Stimulated activated CD8-positive, alpha-beta memory T cell treated with anti-CD3 and anti-CD28 coated beads, Interleukin-7, amount 100 ng/mL, for 1 hour (primary cell): ENCODE measurements at places on chromosomes 2 and 18.

GRCh38 chr18:11035814-11036495 lies 113.4 kb downstream of the PIEZO2 start:
- DNase-seq = no peak

GRCh38 chr18:11392292-11392691 lies 217.1 kb upstream of the SLC35G4 start:
- DNase-seq = no peak

- DNase-seq = no peak
Observed at GRCh38 chr18:3130344-3130743, 89.4 kb downstream of the MYOM1 start.

GRCh38 chr18:58934933-58935577 lies 70.4 kb downstream of the ZNF532 start:
- no peak for DNase-seq

- DNase-seq = no peak
Observed at GRCh38 chr2:178420463-178420999, 30.4 kb downstream of the PRKRA start.

DNA sequence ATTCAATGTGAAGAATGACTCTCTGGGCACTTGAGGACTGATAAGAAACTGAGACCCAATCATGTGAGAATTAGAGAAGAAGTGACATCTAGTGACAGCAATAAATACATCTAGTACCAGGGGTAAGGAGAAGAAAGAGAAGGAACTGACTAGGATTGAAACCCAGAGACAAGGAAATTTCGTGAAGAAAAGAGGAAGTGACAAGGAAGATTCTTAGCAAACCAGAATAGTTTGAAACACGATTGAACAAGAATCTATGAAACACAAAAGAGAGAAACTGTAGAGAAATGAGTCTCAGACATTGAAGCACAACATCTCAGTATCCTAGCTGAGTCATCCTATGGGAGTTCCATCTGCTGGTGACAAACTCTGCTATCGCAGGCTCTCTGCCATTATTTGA lies 571.9 kb upstream of the PKDCC start:
- no peak for DNase-seq

DNA sequence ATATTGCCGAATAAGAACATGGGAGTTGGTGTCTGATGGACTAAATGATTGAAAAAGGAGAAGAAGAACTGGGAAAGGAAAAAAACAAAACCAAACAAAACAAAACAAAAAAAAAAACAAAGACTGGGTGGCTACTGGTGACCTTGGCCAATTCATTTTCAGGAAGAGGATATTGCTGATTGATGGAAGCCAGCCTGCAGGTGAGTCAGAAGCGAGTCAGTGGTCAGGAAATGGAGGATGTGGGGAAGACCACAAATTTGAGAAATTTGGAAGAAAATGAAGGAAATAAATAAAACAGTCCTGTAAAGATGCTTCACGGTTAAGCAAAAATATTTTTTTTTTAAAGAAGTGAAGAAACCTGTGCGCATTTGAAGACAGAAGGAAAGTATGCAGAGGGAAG lies 296.9 kb downstream of the ZNF521 start:
- DNase-seq = no peak

DNA sequence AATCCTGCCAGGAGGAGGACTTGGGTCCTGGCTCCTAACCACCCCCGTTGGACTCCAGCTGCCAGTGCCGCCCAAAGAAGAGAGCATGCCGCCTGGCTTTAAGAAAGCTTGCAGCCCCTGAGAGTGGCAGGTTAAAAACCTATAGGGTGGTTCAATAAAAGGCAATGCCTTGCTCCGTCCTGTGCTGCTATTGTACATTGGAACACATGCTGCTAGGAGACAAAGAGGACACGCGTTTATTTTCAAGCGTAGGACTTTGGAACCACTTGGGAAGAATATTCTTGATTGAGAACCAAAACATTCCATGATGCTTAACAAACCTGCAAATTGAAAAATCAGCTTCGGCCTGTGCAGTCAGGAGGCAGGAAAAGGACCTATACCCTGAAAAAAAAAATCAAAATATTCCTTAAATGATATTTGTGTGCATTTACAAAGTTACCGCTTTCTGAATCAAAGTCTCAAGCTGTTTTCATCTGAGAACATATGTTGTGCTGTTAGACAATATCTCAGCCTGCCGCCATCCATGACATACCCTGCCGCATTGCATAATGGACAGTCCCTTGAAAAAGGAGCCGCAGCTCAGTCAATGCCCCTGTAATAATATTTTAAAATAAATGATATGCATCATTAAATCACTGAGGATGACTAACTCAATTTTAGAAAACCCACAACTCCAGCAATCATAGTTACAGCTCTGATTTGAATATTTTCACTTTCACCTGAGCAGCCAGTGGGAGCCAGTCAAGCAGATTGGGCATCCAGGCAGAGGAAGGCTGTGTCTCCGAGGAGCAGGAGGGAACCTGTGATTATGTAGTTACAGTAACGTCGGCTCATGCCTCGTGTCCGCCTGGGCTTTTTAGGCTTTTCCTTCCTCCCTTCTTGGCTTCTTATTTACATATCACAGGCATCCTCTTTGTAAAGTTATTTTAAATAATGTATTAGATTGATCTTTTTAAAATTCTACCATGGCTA lies 805.6 kb upstream of the FANCL start:
- no peak for DNase-seq

GRCh38 chr2:201182650-201183364 lies at the start of gene CASP10:
TSS of gene CASP10 (plus strand) at chr2:201183141. CDS start at chr2:201185778, 2,637 bp downstream.
- DNase-seq = no peak
